ENCODE measurements at places on chromosomes 11 and 22. TPM values are rescaled to one million over a fixed set of nuclear protein-coding genes. Genes with fewer than 3 reads are reported as not detected.

The CBX7 gene
- 6.6 TPM for total RNA-seq

The SEPTIN3 gene
- total RNA-seq, result 130 TPM

The TENM4 gene
- 112 TPM for total RNA-seq

The KCNJ1 gene
- not detected for total RNA-seq

The MS4A15 gene
- total RNA-seq, result not detected

The MS4A3 gene
- total RNA-seq, result 0.16 TPM

The TP53AIP1 gene
- 0.47 TPM for total RNA-seq

The SCUBE2 gene
- total RNA-seq, result 4.7 TPM

The DDX25 gene
- total RNA-seq, result 18.7 TPM

The NCF4 gene
- 2.5 TPM for total RNA-seq

The CCDC73 gene
- total RNA-seq, result not detected

The WNT7B gene
- 6.6 TPM for total RNA-seq

The KRTAP5-11 gene
- not detected for total RNA-seq

The BTG4 gene
- total RNA-seq, result not detected

The KDELR3 gene
- total RNA-seq, result 0.94 TPM

The PHLDA2 gene
- not detected for total RNA-seq

The ALDH3B2 gene
- not detected for total RNA-seq

The SPINDOC gene
- 12.2 TPM for total RNA-seq

The ARHGAP20 gene
- 66.6 TPM for total RNA-seq

The HEPHL1 gene
- total RNA-seq, result not detected

The NEAT1 gene
- 3.6 TPM for total RNA-seq

The TRIM48 gene
- total RNA-seq, result not detected

The MOGAT2 gene
- not detected for total RNA-seq

The MS4A6E gene
- not detected for total RNA-seq

The SLC22A9 gene
- total RNA-seq, result not detected

The RASL10A gene
- 15.0 TPM for total RNA-seq

The INS gene
- total RNA-seq, result not detected

The RAB6A gene
- 356 TPM for total RNA-seq

The TIMP3 gene
- total RNA-seq, result 11.5 TPM

The OR4X1 gene
- total RNA-seq, result not detected

The CLP1 gene
- 15.1 TPM for total RNA-seq

The TRIM51 gene
- total RNA-seq, result not detected

The SPI1 gene
- 0.78 TPM for total RNA-seq

The ROBO4 gene
- 3.6 TPM for total RNA-seq

The C22orf42 gene
- not detected for total RNA-seq

The ZP1 gene
- not detected for total RNA-seq

Data from occipital lobe (tissue), 3 donors.